ENCODE measurements at places on chromosomes 13 and 19. TPM values are rescaled to one million over a fixed set of nuclear protein-coding genes. Genes with fewer than 3 reads are reported as not detected.

DNA sequence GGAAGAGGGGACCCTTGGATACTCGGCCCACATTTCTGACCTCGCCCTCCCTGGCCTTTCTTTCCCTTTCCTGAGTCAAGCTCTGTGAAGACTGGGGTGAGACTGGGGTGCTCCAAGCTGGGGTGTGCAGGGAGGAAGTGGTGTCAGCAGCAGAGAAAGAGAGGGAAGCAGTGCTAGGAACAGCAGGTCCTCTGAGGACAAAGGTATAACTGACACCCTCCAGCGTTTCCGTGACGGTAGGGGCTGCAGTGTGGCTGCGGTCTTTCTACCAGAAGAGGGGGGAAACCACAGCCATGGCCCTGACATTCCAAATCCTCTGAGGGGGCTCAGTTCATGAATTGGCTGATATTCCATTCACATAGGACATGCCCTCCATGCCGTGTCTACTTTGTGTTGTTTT, 1.1 kb downstream of the KIR3DL2 start:
- DNase-seq, result no peak

DNA sequence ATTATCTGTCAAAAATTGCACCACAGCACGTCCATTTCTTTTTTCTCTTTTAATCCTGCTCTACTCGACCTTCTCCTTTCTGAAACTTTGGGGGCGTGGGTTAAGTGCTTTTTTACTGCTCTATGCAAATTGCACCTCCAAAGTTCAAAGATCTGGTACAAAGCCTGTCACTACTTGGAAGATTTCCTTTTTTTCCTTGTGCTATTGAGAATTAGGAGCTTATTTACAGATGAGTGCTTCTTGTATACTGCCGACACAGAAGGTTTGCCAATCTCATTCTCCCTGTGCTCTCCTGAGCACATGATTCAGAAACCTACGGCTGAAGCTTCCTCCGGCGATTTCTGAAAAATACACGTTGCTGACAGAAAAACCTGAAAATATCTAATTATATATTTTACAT, 94.8 kb downstream of the TEX29 start:
- no peak for DNase-seq

DNA sequence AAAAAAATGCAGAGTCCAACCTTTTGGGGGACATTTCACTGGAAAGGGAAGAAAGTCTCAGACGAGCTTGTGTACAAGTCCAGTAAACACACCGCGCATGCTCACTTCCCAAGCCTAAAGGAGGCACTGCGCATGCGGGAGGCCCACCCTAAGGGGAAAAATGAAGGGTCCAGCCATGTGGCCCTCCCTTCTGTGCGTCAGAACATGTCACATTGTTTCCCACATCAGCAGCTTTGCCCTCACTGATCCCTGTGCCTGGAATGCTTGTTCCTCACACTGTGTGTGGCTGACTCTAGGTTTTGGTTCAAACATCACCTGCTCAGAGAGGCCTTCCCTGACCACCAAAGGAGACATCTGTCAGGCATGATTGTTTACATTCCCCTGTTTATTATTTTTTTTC, 4.4 kb downstream of the ELSPBP1 start:
- DNase-seq, result no peak

DNA sequence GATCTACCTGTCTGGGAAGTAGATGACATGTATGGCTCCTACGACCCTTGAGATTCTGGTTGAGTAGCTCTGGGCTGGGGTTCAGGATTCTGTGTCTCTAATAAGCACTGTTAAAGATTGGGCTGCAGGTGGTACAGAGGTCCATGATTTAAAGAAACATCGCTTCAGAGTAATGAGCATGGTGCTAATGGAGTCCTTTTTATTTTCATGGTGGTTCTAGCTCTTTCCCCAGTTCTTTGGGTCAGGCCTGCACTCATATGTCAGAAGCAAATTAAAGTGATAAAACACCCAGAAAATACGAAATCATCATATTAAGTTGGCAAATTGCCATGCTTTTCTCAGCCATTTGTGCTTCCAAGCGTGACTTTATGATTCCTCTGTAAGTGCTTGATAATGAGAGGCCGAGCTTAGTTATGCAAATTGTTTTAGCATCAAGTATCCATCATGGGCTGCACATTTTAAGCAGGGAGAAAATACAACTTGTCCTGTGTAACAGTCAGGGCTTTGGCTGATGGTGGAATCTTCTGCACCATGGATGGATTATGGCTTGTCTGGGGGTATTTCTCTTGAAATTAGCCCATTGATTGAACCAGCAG, 45.1 kb downstream of the MTUS2 start:
- no peak for DNase-seq

- DNase-seq, result no peak
These were observed 117.6 kb upstream of the SPATA13 start for GRCh38 chr13:24042710-24043440.

DNA sequence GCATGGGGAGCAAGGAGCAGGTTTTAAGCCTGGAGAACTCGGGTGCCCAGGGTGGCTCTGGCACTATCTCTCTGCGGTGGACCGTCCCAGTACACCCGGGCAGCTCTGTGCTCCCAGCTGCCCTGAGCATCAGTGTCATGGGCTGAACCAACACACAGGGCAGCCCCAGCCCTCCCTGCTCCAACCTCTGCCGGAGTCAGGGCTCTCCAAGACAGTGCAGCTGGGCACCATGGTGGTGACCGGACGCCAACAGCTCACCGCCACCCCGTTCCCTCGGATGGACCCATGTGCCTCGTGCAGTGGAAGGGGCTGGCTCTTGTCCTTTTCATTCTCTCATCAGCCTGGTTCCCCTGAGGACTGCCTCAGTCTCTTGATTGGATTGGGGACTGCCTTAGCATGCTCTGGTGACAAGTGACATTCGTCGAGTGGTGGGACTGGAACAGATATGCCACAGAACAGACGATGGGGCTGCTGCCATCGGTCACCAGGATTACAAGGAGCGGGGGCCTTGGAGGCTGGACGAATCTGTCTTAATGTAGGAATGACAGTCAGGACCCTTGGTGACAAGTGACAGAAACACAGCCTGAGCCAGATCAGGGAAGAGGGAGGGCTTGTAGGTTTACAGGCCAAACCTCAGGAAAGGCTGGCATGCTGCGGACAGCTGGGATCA, 25.7 kb upstream of the VSTM2B start:
- no peak for DNase-seq

- no peak for DNase-seq
These were observed 51.7 kb downstream of the ERCC5 start for GRCh38 chr13:102897371-102898138.

DNA sequence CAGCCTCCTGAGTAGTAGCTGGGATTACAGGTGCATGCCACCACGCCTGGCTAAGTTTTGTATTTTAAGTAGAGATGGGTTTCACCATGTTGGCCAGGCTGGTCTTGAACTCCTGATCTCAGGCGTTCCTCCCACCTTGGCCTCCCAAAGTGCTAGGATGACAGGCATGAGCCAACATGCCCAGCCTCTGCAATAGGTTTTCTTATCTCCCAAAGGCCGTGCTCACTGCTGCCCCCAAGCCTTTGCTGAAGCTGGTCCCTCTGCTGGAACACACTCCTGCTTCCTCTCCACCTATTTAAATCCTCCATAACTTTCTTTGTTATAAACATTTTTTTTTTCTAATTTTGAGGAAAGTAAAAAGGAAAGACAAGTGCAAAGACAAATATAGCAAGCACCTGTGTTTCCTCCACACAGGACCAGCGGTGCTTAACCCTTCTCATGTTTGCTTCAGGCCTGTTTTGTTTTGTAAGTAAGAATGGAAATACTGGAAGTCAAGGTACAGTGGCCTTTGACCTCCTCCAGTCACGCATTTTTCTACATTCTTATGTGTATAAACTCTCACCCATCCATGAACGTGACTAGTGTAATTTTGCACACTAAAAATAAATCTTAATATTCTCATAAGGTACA, 14.5 kb upstream of the TNFAIP8L1 start:
- no peak for DNase-seq

Gene PSG1
- total RNA-seq, result not detected

GRCh38 chr13:48194379-48194754, 38.6 kb upstream of the ITM2B start:
- DNase-seq, result no peak
